ENCODE measurements at places on chromosomes 4 and X.

GRCh38 chrX:139495324-139495723, 35.2 kb upstream of the F9 start:
- no peak for DNase-seq

GRCh38 chrX:54891573-54891972, 29.1 kb upstream of the TRO start:
- DNase-seq = no peak

DNA sequence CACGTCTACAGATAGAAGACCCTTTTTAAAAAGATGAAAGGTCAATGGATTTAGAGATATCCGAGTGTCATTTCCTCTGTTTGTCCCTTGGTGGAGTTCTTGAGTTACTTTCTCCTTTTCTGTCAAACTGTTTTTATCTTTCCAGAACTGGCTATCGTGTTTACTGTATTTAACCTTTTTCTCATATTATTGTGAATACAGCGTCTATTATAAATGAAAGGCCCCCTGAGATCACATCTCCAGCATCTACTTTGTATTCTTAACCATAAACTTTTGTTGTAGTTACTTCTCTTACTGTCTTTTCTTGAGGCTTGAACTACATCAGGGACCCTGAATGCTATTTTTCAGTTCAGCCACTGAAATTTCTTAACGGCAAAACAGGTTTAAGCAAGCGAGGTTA, 4.0 kb upstream of the PCDH7 start:
- no peak for DNase-seq

DNA sequence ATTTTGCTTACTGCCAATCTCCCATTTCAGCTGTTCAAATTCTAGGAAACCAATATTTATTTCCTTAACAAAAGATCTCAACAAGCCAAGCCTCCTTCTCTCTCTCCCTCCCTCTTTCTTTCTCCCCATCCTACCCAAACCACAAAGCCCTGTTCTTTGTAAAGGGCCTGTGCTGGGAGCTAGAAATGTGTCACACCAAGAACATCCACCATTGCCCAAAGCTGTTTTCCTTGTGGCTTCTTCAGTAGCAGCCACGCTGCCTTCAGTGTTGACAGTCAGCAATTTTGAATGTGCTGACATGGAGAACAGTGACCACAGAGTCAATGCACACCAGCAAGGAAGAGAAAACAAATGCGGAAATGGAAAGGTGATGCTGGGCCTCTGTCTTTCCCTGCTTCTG, 203.0 kb downstream of the MAML3 start:
- DNase-seq = no peak

GRCh38 chrX:12999422-12999821, 24.5 kb downstream of the TMSB4X start:
- DNase-seq = no peak

DNA sequence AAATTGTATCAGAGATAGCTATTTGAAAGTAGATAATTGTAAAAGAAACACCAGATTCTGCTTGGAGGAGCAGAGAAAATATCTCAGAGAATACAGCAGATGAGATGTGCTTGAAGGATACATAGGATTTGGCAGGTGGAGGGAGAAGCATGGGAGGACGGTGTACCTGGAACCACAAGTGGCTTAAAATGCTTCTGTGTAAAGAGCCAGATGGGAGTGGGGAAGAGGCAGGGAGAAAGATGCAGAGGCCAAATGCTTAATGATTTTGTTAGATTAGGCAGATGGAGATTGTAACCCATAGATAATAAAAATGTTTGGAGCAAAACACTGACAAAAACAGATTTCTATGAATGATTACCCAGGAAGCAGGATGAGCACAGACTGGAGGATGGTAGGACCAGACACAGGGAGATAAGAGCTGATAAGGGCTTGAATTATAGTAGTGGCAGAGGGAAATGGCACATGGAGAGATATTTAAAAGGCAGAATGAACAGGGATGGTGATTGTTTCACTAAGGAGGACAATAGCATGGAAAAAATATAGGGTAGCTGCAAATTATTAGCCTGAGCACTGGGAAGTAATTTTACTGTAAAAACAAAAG, 145.7 kb upstream of the TBC1D9 start:
- DNase-seq = no peak

DNA sequence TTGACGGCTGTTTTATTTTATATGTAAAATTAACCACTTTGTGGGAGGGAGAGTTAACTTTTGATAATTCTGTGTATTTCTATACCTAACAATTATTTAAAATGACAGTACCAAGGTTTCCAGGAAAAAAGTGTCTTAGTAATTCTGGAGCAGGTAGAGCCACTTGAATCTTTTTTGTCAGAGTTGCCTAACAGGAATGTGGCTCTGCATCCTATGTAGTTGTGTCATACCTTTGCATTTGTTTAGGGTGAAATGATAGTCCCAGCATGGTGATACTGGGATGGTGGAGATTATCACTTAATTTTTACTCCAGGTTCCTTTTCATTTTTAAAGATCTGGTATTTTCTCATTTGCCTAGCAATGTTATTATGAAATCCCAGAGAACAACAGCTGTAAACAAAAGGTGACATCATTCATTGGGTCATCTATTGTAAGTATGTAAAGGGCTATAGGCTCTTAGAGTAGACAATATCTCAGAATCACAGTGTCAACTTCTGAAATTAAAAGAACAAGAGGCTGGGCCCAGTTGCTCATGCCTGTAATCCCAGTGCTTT, 9.6 kb downstream of the SGMS2 start:
- DNase-seq = no peak

DNA sequence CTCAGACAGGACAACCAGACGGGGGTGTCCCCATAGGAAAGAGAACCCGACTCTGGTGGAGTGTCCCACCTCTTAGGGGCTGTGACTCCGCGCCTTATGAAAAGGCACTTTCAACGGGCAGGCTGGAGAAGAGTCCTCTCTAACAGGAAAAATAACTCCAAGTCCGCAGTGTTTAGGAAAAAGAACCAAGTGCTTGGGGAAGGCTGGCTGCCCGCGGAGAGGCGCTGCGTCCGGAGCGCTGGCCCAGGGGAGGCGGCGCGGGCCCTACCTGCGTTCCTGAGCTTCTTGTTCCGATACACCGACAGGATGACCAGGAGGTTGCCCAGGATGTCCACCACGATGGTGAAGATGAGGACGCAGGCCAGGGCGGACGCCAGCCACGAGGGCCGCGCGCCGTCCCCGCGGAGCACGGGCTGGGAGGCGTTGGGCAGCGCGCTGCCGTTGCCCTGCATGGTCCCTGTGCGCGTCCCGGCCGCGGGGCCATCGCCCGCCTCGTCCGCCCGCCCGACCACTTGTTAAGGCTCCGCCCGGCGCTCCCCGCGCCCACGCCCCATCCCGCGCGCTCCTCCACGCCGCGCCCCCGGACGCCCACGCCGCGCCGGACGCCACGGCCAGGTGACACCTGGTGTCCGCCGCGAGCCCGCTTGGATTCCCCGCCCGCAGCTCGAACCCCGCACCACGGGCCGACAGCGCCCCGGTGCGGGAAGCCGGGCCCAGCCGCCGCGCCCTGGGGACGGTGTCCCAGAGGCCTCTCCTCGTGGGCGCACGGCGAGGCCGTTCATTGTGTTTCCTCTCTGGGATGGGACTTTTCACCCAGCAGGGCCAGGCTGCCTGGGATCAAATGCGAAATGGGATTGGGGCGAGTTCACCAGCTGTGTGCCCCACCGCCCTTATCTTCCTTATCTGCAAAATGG, at the start of gene MTNR1A:
TSS of gene MTNR1A (minus strand) at position 654 of the 914 bp plus-strand sequence. CDS start at position 452, 202 bp downstream.
- DNase-seq = no peak

All from GDM1 (cell line).